ENCODE measurements at places on chromosomes 5 and 9. TPM values are rescaled to one million over a fixed set of nuclear protein-coding genes. Genes with fewer than 3 reads are reported as not detected.
A peak's percentile ranks its signal among the peaks of the same experiment; 100 is the strongest.

DNA sequence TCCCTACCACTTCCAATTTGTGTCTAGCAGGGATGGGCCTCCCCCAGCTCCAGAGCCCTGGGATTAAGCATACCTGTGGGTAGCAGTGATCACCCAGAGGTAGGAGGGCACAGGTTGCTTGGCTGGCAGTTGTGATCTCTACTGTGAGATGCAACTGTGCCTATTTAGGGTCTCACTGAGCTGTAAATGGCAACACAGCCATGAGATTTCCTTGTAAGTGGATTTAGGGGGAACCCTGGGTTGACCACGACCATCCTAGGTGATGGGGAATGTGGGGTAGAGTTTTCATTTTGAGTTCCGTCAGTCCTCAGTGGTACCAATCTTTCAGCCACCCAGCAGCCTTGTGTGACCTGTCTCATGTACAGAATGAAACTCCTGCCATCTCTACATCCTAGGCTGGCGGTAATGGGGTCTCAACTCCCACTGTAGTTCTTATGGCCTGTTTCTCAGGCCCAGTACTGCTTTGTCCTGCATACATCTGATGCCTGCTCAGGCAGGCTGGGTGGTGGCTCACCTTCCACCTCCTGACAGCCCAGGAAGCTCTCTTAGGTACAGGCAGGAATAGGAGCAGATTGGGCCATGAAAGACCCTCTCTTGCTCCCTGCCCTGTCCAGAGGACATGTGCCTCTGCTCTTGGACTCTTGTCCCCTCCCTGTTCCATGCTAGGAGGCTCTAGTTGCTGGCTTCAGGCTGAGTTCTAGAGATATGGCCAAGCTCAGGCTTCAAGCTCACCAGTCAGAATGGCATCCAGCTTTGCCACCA, 8.1 kb downstream of the HNRNPAB start:
- DNase-seq: no peak
- H3K27me3 ChIP-seq: no peaks in the 10 kb centered on the region
- H3K27ac ChIP-seq: peak overlapping the region; percentile 26

Gene PCDHA12
- total RNA-seq: not detected

Gene STK32A
- not detected for total RNA-seq

- H3K4me1 ChIP-seq: no peaks in the 10 kb centered on the region
- no peak overlapping the region for H3K4me3 ChIP-seq
- H3K36me3 ChIP-seq: no peaks in the 10 kb centered on the region
- H3K27ac ChIP-seq: no peak overlapping the region
- DNase-seq: no peak
Measured at GRCh38 chr5:150261231-150261630, 28.3 kb downstream of the CAMK2A start.

Gene PCDHA1
- not detected for total RNA-seq

DNA sequence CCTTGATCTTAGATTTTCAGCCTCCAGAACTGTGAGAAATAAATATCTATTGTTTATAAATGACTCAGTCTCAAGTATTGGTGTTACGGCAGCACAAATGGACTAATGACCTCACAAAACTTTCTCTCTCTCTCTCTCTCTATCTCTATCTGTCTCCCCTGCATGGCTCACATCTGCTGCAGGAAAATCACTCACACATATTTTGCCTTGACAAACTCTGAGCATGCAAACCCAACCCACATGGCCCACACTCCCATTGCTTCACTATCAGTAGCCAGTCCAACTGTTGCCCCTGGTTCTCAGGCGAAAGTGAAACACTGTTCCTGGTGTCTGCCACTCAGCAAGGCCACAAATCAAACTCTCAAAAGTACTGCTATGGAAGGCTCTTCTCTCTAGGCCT, 66.4 kb upstream of the PIK3R1 start:
- no peaks in the 10 kb centered on the region for H3K27me3 ChIP-seq
- no peak overlapping the region for H3K27ac ChIP-seq
- no peak overlapping the region for H3K4me3 ChIP-seq
- no peak for DNase-seq
- no peaks in the 10 kb centered on the region for H3K4me1 ChIP-seq
- H3K36me3 ChIP-seq: no peaks in the 10 kb centered on the region

DNA sequence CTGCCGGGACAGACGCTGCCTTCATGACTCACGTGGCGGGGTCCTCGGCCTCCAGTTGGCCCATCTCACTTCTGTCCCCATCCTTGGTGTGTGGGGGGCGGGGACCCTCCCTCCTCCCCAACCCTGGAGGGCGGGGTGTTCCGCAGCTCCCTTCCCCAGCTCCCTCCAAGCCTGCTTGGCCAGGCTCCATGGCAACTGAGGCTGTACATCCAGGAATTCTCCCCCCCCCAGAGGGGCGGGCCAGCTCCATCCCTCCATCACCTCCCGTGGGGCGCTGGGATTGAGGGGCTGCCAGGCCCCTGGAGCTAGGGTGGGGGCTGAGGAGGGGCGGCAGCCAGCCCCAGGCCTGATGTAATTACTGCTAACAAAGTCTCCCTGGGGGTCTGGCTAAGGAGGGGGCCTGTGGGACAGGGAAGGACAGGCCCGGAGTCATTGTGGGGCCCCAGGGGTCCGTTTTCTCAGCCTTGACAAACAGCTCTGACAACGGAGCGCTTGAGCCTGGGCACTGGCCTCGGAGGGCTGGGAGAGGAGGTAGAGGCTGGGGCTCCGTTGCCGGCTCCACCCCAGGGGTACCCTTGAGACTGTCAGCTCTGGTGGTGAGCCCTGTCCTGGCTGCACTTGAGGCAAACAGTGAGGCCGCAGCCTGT, 8.0 kb downstream of the DIPK1B start:
- H3K36me3 ChIP-seq: peaks cover 24% of the 10 kb centered on the region
- H3K4me3 ChIP-seq: no peak overlapping the region
- DNase-seq: no peak
- H3K27me3 ChIP-seq: peaks cover 3% of the 10 kb centered on the region

DNA sequence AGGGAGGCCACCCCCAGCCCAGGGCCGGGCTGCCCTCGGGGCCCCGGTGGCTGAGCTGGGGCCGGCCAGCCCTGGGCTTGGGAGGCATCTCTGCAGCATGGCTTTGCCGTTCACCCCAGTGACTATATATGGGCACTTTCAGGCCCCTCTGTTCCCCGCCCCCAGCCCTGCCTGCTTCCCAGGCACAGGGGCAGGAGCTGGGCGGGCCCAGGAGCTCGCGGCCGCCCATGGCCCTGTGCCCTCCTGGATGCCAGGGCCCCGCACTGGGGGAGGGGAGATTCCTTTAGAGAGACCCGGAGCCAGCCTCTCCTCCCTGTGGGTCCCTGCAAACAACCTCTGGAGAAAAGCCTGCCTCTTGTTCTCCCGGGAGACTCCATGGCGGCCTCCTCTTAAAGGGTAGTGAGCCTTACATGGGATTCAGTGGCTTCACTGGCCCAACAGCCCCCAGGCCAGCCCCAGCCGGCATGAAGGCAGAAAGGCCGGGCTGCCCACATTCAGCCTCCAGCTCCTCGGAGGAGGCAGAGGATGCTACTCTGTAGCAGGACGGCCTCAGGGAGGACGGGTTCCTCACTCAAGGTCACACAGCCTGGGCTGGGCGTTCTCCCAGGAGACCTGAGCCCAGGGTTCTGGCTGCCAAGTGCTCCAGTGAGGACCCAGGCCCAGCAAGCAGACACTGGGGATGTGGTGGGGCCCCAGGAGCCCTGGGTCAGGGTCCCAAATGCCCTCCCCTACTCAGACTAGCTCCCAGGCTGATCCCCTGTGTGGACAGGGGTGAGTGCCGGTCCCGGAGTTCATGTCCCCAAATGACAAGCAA, 4.1 kb downstream of the NACC2 start:
- no peak overlapping the region for H3K4me3 ChIP-seq
- peaks cover 13% of the 10 kb centered on the region for H3K4me1 ChIP-seq
- no peak for DNase-seq
- H3K27ac ChIP-seq: no peak overlapping the region
- no peaks in the 10 kb centered on the region for H3K36me3 ChIP-seq

Data from activated CD4-positive, alpha-beta memory T cell treated with anti-CD3 and anti-CD28 coated beads, Interleukin-2, amount 10 ng/mL, durations not matched to agents 7 days and 5 days (primary cell).